ENCODE measurements at places on chromosomes 5 and 9.
A peak's percentile ranks its signal among the peaks of the same experiment; 100 is the strongest.

DNA sequence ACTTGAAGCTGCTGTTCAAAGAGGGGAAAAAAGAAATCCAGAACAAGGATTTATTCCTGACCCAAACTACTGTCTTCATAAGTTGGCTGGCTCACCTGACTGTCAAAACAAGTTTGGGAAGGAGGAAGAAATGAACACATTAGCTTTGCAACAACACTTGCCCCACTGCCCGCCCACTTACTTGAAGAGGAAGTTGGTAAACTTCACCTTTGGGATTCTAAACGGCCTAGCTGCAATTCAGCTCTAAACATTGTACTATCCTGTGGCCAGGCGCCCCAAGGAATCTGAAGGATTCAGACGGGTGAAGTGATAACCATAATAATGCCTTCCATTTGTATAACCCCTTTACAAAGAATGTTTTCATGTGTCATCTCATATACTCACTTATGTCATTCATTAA is 199.4 kb downstream of the ARRDC3 start:
- DNase-seq = no peak

DNA sequence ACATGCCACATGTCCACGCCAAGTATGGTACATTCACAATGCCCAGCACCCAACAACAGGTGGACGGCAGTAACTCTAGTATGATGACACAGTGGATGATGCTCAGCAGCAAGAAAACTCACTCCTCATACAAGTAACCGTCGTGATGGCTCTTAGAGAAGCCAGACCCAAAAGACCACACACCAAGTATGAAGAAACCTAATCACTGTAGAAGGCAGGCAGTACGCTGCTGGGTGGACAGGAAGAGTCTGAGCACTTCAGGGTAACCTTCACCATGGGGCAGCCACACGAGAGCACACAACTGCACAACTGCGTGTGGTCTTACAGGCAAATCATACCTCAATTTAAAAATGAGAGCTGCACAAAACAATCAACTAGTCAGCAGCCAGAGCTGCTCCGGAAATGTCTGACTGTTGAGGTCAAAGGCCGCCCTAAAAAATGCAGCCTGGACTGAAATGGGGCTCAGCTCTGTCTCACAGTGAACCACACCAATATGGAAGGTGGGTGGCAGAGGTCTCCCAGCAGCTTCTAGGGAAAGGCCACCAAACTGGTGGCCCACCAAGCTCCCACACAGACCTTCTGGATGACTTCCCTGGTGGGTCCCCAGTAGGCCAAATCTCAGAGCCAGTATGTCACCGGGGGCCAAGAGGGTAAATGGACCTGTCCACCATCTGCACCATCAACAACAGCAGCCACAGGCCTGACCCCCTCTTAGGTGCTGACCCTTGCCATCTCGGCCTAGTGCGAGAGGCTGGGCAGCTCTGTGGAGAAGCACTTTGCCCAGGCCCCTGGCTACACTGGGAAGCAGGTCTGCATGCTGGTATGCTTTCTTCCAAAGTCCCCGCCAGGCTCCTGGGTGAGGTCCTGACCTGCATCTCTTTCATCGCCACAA is 17.8 kb downstream of the BICD2 start:
- no peak for DNase-seq

GRCh38 chr5:152349683-152350526 is 55.2 kb downstream of the NMUR2 start:
- no peak for DNase-seq

DNA sequence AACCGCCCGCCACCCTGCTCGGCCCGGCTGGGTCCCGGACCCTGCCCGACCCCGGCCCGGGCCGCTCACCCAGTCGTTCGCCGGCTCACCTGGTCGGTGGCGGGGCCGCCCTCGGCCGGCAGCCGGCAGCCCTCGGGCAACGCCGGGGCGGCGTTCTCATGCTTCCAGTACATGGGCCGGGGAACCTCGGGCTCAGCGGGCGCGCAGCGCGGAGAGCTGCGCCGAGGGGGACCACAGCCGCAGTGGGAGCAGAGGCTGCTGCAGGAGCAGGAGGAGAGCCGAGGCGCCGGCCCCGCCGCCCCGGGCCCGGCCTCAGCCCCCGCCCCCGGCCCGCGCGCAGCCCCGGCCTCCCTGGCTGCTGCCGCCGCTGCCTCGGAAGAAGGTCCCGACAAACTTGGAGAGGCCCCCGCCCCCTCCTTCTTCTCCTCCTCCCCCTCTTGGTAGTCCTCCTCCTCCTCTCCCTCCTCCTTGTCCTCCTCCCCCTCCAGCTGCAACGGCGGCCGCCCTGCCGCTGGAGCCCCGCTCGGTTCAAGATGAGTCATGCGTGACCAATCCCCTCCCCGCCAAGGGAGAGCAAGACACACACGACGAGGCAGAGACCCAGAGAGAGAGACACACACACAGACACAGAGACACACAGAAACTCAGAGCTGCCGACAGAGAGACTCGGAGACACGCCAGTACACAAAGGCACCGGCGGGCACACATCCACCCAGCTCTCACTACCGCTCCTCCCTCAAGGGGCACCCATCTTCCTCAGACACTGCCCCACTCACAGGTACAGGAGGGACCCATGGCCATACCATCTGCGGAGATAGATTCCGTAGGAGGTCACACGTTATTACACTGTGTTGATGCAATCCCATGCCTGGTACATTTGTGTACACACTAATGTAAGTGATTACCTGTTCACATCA is at the start of gene LHX6:
LHX6 (minus strand) TSS at position 390 of the 917 bp plus-strand sequence; CDS start at position 173, 217 bp downstream.
- no peak for DNase-seq

DNA sequence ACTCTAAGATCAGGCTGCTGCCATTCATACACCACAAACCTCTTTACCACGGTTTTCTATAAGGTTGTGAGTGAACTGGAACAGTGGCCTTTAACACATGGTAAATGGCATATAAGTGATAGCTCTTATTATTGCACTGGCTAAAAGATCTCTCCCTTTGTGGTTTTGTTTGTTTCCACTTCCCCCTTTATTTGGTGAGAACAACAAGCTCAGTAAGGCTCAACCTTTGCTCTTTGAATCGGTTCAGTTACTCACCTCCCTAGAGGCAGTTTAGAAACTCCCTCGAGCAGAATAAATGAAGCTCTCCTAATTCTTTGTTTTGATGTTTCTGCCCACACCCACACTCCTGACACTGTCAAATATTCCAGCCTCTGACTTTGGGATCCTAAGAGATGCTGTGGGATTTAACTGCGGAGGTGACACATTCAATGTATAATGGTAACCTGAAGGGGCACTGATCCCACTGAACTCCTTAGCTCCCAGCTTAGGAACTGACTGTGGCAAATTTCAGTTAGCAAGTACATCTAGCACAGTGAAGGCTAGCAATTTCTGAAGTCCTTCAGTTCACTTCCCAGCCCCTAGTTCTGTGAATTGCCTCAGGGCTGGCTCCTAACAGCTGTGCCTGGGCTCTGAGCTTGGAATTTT is 22.5 kb upstream of the RAD23B start:
- no peak for DNase-seq

- no peak for DNase-seq
Measured at GRCh38 chr9:19631181-19631580, 157.7 kb downstream of the SLC24A2 start.

- no peak for DNase-seq
Measured at GRCh38 chr5:115433918-115434317, 110.7 kb downstream of the FEM1C start.

- peak; percentile 42 for DNase-seq
Measured at GRCh38 chr9:38112049-38112448, 43.0 kb upstream of the SHB start.

Data from vagina (tissue), 2 donors.